ENCODE measurements at places on chromosomes 4 and X.

GRCh38 chr4:94724016-94724790 lies 33.6 kb upstream of the BMPR1B start:
- no peak for DNase-seq

- no peak for DNase-seq
These were observed 357.5 kb upstream of the SMIM31 start for GRCh38 chr4:164396439-164396838.

DNA sequence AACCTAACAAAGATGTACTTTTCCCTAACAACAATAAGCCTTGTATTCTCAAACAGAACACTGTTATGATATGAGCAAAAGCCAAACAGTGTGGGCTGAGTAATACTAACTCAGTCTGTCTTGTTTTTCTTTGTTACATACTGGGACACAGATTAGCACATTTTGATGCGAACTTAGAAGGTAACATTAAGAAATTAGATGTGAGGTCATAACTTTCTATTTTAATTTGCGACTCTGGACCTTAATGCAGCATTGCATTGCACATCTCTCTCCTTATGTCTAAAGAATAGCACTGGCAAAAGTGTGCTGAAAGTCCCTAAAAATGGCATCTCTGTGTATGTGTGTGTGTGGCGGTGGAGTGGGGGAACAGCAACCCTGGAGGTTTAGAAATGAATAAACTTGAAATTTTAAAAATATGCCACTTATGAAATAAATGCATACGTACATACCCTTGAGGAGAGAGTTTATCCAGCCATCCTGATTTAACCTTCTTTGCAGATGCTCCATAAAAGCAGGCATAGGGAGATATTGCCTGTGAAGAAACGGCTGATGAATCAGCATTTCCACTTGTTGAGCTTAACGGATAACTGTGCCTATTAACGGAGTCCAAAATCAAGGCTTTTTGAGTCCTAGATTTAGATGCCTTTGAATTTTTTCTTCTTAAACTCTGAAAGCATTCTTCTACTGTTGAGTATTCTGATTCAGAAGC lies 34.2 kb downstream of the ARAP2 start:
- DNase-seq: no peak

GRCh38 chrX:13581554-13581953 lies 12.2 kb downstream of the EGFL6 start:
- DNase-seq: peak; percentile 28

- DNase-seq: no peak
These were observed 329.7 kb downstream of the CCSER1 start for GRCh38 chr4:90456891-90457290.

GRCh38 chr4:70739496-70740337 lies 18.0 kb downstream of the RUFY3 start:
- no peak for DNase-seq

DNA sequence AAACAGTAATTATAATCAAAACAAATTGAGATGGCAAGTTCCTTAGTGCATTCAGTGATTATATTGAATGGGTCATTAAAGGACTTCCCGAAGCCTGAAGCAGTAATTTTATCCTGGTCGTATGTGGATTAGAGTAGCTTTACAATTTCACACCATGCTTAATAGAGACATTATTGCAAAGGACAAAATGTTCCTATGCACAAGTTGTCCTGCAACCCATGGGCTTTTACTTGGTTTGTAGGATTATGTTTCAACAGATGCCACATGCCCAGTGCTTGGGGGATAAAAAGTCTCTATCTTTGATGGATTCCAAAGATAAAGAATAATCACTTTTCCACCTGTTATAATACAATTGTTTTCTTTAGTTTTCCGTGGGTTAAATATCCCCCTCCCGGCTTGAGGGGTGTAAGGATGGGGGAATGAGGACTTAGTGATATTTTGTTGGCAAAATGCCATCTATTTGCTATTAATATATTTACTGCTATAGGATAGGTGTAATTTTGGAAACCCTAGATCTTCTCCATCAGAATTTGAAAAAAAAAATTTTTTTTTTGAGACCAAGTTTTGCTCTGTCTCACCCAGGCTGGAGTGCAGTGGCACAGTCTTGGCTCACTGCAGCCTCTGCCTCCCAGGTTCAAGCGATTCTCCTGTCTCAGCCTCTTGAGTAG lies 156.5 kb upstream of the ETNPPL start:
- no peak for DNase-seq

- DNase-seq: no peak
These were observed 1.8 kb upstream of the ZCCHC4 start for GRCh38 chr4:25310803-25311166.

- no peak for DNase-seq
These were observed 23.9 kb downstream of the EVC start for GRCh38 chr4:5734853-5735252.

DNA sequence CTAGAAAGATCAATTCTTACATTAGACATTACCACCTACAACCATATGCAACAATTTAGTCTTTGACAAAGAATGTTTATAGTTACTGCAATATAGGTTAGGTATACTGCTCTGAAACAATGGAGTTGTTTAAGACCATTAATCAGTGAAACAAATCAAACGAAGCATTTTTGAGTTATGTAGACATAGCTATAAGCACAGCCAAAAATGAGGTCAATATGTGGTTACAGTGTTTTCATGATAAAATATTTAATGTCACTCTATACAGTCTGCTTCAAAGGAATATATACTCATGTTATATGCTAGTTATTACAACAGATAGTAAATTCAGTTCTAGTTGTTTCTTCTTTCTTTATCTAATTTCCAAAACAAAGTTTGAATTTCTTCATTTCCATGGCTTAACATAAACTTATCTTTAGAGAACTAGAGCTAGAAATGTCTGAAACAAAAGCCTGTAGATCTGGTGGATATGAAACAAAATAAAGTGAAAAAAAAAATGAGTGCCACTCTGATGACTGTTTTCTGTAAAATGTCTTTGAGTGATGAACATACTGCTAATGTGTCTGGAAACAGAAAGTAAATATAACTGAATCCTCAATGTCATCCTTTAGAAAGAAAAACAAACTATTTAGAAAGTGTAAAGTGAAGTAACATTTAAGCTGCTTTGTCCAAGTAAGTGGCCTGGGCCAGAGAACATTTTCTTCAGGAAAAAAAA lies 809.0 kb downstream of the FAT4 start:
- no peak for DNase-seq

GRCh38 chrX:15468036-15468435 lies 25.1 kb downstream of the PIR start:
- DNase-seq: peak; percentile 63

DNA sequence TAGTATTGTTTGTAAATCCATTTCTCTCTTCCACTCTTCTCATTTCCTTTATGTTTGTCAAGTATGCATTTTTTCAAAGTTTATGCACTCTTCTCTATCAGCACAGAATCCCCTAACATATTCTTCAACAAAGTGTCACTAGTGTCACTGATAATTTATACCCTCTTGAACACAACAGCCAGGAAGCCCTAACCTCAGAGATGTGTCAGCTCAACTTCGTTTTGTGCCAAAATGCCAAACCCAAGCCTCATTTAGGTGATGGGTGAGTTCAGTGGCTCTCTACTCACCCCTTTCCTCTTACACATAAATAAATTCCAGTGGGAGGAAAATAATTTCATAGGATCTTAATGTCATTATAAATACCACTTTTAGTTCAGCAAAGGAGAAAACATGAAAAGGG lies 22.4 kb upstream of the P2RY10 start:
- no peak for DNase-seq

- DNase-seq: no peak
These were observed 85.5 kb downstream of the SNCA start for GRCh38 chr4:89751416-89751815.

DNA sequence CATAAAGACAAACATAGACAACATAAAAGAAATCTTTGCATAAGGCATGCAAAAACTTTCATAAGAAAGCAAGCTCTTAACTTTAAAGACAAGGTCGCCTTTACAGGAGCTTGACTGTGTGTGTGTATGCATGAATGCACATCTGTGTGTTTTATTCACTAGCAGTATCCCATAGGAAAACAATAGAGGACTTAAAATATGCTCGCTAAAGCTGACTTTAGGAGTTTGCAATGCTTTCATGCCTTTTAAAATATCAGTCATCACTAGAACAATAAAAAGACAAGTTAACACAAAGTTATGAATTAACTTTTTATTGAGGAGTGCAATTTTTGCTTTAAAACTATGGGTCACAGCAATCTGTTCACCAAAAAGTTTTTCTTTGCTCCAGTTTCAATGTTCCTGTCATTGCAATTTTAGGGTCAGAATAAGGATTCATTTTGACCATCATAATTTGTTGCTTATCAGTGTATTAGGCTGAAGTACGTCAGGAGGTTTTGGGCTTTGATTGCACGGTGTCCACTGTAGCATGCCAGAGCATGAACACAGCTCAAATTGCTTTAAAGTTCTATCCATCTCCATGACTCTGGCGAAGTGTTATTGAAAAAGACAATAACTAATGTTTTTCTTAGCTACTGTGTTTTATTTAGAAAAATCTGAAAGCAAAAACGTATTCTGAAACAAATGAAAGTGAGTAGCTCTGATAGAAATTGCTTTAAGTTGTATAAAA lies 36.9 kb downstream of the ANXA10 start:
- no peak for DNase-seq

DNA sequence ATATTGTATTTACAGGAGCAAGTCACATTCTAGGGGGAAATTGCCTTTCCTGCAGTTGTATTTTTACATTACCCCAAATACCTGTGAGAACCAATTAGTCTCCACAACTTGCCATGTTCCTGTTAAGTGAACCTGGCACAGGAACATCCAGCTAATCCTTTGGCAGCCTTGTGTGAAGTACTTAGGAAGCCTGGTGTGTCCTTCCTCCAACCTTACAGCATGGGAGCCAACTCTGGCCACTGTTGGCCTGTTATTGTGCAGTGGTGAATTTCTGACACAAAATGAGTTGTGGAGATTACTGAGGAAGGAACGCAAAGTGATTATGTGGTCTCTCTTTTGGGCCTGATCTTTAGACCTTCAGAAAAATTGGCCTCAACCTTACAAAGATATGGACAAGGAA lies 238.0 kb upstream of the PITX2 start:
- no peak for DNase-seq

- no peak for DNase-seq
These were observed 61.6 kb upstream of the ARSJ start for GRCh38 chr4:114041117-114041475.

DNA sequence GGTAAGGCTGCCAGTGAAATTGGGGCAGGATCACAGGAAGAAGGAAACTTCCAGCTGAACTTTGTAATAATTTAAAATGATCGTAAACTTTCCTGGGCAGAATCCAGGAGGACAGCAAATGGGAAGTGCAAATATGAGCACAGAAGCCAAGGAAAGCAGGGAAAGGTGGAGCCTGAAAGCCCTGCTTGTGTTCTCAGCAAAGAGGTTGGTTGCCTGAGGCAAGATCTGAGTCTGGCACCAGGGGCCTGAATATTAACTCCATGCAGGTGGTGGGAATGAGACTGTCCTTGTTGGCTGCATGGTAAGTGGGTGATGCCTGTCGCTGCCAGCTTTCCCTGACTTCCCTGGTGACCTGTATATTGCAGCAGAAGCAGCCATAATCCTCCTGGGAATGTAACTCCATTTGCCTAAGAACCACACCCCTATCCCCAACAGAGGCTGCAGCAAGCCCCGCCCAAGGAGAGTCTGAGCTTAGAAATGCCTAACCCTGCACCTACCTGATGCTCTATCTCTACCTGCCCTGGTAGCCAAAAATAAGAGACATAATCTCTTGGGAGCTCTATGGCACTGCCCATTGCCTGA lies 132.0 kb upstream of the HDX start:
- no peak for DNase-seq

DNA sequence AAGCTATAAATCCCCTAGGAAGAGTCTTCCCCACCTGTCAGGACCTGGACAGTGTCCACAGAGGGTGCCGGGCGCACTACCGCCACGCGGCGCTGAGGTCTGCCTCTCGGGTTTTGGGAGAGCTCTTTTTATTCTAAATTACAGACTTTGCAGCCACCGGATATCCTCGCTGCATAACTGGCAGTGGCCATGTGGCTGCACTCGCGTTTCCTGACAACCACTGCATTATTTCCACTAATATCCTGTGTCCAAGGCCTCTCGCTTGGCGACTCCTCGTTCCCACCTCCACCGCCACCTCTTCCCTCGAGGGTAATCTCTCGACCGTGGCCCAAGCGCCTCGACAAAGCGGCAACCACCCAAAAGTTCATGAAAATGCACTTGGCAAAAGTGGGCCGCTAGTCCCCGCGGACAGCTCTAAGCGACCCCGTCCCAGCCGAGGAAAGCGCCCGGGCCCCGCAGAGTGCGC lies 512 bp upstream of the TMEM131L start:
- DNase-seq: peak; percentile 67

DNA sequence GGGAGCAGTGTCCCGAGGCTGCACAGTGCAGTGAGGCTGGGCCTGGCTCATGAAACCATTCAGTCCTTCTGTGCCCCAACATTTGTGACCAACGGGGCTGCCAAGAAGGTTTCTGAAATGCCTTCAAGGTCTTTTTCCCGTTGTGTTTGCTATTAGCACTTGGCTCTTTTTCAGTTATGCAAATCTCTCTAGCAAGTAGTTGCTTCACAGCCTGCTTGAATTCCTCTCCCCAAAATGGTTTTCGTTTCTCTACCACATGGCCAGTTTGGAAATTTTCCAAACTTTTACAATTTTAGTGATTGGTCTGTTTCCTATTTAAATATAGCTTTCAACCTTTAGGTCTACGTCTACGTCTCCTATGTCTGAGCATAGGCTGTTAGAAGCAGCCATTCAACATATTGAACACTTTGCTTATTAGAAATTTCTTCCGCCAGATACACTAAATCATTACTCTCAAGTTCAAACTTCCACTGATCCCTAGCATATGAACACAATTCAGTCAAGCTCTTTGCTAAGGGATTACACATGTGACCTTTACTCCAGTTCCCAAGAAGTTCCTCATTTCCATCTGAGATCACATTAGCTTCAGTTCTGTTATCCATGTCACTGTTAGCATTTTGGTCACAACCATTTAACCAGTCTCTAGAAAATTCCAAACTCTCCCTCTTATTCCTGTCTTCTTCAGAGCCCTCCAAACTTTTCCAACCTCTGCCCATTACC lies 901.8 kb downstream of the GLUD2 start:
- DNase-seq: no peak

DNA sequence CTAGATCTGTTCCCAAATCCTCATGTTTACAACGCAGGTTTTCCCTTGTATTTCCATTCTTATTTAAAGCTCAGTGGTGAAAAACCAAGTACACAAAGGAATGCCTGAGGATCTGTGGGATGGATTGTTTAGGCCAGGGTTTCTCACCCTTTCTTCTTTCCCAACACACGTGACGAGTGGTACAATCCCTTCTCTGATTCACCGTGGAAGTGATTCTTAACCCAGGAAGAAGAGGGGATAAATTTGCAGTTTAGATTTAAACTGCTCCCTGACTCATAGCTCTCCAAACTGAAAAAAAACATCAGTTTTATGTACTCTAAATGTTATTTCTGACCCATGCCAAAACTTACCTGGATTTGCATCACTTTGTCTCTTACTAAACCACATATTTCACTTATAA lies 17.0 kb downstream of the PAQR3 start:
- no peak for DNase-seq

Measured in muscle of back (tissue), 13 donors.